ENCODE measurements at places on chromosomes 1 and 21.
A peak's percentile ranks its signal among the peaks of the same experiment; 100 is the strongest.

- DNase-seq, result no peak
Observed at GRCh38 chr1:59244891-59245290, 52.0 kb upstream of the FGGY start.

- no peak for DNase-seq
Observed at GRCh38 chr1:25580927-25581326, 35.7 kb upstream of the MAN1C1 start.

DNA sequence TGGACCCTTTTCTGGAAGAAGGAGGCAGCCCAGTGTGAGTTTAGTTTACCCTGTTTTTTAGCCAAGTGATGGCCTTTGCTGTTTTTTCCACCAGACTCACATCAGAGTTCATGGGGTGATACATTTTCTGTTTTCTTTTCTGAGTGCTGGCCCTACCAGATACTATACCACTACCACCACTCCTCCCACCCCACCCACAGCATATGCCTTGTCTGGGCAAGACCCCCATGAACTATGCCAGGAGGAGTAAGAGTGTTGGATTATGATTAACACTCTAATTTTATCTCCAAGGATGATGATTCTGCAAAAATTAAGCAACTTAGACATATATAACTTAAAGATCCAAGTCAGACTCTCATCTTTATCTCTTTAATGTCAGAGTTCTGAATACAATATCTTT lies 26.1 kb downstream of the FABP3 start:
- DNase-seq, result no peak

DNA sequence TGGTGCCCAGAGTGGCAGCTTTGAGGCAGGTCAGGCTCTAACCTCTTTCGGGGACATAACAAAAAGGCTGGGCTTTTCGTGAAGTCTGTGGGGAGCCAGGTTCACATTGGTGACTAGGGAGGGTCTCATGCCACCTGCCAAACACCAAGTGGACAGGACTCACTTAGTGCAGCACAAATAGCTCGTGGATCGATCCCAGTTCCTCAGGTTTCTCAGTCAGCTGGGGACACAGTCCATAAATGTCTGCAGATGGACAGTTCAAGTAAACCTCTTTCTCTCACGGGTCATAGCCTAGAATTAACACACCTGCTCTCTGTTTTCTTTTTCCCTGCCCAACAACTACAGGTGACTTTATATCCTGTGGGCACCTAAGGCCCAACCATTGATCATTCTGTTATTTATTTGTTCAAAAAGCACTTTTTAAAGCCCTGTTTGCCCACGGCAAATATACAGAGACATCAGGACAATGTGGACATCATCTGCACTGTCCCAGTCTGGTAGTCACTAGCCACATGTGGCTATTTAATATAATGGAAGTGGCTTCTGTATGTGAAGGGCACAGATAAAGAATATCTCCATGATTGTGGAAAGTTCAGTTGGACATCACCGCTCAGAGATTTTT lies 53.5 kb downstream of the CAPN2 start:
- no peak for DNase-seq

- DNase-seq, result peak; percentile 42
Observed at GRCh38 chr1:247487057-247487456, 29.2 kb upstream of the OR2B11 start.

- DNase-seq, result no peak
Observed at GRCh38 chr21:32567626-32568025, 17.7 kb downstream of the TCP10L start.

GRCh38 chr1:219121679-219122078 lies 52.0 kb upstream of the LYPLAL1 start:
- no peak for DNase-seq

DNA sequence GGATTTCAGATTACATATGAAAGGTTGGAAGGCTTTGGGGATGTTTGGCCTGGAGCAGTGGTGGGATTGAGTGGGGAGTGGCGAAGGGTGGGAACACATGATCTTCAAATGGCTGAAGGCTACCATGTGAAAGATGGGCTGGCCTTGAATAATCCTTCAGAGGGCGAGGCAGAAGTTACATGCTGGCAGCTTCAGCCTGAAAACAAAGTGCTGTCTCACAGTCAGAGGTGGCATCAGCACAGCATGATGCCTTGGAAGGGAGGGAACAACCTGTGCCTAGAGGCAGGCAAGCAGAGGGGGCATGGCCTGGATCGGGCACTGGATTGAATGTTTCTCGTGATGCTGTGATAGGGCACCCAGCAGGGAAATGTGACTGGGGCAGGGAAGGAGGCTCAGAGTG lies 130.8 kb downstream of the BEND5 start:
- no peak for DNase-seq

- no peak for DNase-seq
Observed at GRCh38 chr1:203992440-203992839, 80.5 kb upstream of the SOX13 start.

DNA sequence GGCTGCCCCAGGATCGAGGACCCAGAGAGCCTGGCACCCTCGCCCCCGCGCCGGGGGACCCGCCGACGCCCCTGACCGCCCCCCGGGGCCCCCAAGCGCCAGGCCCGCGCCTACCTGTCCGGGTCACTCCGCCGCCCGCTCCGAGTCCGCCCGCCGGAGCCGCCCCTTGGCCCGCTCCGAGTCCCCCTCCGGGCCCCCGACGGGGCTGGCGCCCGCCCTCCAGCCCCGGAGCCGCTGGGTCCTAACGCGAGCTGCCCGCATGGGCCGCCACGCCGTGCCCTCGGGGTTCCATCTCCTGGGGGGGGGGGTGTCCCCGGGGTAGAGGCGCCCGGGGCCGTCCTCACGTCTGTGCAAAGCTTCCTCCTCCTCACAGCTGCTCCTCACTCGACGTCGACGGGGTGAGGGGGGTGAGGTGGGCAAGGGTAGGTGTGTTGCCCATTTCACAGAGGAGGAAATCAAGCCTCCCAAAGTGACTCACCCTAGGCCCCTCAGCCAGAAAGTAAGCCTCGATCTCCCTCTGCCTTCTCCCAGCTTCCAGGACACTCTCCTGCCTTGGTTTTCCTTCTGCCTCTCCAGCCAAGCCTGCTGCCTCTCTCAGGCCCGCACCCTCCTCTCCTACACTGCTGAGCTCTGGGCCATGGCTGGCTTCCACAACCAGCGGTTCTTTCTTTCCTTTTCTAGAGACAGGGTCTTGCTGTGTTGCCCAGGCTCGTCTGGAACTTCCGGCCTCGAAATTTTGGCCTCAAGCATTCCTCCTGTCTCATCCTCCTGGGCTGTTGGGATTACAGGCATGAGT lies at the start of gene MFAP2:
Gene MFAP2 (minus strand): TSS at position 148 of the 796 bp plus-strand sequence. CDS start 2,347 bp downstream, outside the sequence.
- DNase-seq, result peak; percentile 30
